ENCODE measurements at places on chromosomes 1 and 21.

DNA sequence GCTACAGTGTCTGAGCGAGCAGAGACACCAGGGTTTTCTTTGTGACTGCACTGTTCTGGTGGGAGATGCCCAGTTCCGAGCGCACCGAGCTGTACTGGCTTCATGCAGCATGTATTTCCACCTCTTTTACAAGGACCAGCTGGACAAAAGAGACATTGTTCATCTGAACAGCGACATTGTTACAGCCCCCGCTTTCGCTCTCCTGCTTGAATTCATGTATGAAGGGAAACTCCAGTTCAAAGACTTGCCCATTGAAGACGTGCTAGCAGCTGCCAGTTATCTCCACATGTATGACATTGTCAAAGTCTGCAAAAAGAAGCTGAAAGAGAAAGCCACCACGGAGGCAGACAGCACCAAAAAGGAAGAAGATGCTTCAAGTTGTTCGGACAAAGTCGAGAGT, 2.7 kb downstream of the ZBTB18 start:
- DNase-seq, result no peak

DNA sequence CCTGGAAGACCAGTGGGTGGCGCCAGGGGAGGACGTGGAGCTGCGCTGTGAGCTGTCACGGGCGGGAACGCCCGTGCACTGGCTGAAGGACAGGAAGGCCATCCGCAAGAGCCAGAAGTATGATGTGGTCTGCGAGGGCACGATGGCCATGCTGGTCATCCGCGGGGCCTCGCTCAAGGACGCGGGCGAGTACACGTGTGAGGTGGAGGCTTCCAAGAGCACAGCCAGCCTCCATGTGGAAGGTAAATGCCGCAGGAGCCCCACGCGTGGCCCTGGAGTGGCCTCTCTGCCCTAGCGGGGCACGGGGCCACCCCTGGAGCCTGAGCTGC, 75.2 kb downstream of the OBSCN start:
- no peak for DNase-seq

- no peak for DNase-seq
Measured at GRCh38 chr1:86101616-86102015, 55.0 kb downstream of the COL24A1 start.

DNA sequence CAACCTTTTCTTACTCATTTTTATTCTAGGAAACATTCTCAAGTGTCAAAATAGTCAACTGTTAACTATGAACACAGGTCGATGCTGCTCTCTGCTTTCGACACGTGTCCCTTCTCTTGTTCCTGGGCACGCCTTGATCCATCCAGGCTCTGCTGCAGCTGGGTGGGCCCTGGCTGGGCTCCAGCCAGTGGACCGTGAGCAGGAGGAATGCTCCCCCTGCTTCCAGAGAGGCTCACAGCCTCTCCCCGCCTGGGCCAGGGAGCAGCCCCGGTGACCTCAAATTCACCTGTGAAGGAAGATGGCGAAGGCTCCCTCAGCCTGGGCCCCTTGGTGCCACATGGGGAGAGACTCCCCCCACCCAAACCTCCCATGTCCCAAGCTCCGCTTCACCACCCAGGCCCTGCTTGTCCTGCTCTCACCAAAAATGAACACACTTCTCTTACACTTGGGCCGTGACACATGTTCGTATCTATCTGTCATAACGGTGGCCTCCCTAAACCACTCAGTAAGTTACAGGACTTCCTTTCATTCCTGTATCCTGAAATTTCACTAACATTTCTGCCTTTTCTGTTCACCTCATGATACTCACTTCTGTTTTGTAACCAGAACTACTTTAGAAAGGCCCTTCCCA, 24.6 kb upstream of the ADARB1 start:
- no peak for DNase-seq

DNA sequence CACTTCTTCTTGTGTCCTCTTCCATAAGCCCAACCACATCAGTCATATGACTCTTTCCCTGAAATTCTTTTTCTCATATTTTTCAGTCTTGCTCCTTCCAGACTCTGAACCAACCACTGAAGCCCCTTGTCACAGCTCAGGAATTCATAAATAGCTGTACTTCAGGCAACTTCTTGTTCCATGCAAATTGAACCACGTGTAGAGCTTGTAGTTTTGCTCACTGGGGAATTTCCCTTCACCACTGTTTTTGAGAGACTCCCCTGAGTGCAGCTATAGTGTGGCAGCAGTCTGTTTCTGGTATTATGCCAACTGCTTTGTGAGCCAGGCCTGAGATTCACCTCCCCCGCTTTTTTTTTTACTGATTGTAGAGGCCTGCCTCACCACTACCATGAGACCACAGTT, 150.3 kb upstream of the SPAG17 start:
- DNase-seq, result no peak

DNA sequence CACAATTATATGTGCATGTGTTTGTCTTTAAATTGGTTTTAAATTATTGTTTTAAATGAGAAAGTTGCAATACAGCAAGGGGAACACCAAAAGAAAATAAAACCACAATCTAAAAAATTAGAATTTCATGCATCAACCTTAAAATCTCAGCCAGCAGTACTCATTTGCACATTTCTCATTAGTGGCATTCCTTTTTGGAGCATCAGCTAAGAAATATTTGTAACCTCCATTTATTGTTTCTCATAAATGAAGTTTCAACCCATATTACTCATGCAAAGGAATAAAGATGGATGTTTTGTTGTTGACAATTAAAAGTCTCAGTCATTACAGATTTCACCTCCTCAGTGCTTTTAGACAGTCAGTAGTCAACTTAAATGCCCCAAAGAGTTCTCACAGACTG, 160.1 kb downstream of the TBX15 start:
- no peak for DNase-seq

GRCh38 chr1:21526441-21526840, 17.2 kb downstream of the ALPL start:
- no peak for DNase-seq

All from stimulated activated CD4-positive, alpha-beta T cell treated with anti-CD3 and anti-CD28 coated beads, TNF-alpha, amount 100 ng/mL, for 48 hours (primary cell).